ENCODE measurements at places on chromosomes 4 and X.

- no peak for DNase-seq
Measured at GRCh38 chr4:18630218-18631110, 608.9 kb upstream of the LCORL start.

- DNase-seq, result no peak
Measured at GRCh38 chr4:73828956-73829355, 7.5 kb upstream of the CXCL6 start.

GRCh38 chrX:133958997-133959688 lies 26.3 kb downstream of the GPC3 start:
- DNase-seq, result no peak

DNA sequence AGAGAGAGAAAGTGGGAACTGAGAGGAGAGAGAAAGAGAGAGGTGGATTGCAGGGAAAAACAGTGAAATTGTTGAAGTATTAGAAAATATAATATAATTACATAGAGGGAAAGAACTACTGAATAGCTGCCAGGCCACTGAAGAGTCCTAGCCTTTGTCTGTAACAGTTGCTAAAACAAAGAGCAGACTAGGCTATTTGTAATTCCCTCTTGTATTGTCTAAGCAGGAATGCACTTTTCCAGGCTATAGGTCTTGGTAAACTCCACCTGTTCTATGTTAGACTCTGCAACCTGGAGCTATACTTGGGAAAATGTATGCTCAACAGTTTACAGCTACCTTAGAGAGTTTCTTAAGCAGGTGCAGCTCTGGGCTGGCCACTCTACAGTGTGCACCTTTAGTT lies 1063.3 kb downstream of the ADGRL3 start:
- no peak for DNase-seq

- no peak for DNase-seq
Measured at GRCh38 chr4:4693258-4693657, 151.4 kb upstream of the STX18 start.

DNA sequence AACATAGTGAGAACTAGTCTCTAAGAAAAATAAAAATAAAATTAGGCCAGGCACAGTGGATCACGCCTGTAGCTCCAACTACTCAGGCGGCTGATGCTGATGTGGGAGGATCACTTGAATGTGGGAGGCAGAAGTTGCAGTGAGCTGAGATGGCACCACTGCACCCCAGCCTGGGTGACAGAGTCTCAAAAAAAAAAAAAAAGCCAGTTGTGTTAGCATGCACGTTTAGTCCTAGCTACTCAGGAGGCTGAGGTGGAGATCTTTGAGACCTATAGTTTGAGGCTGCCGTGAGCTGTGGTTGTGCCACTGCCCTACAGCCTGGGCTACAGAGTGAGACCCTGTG lies 2.5 kb downstream of the DCK start:
- DNase-seq, result no peak

DNA sequence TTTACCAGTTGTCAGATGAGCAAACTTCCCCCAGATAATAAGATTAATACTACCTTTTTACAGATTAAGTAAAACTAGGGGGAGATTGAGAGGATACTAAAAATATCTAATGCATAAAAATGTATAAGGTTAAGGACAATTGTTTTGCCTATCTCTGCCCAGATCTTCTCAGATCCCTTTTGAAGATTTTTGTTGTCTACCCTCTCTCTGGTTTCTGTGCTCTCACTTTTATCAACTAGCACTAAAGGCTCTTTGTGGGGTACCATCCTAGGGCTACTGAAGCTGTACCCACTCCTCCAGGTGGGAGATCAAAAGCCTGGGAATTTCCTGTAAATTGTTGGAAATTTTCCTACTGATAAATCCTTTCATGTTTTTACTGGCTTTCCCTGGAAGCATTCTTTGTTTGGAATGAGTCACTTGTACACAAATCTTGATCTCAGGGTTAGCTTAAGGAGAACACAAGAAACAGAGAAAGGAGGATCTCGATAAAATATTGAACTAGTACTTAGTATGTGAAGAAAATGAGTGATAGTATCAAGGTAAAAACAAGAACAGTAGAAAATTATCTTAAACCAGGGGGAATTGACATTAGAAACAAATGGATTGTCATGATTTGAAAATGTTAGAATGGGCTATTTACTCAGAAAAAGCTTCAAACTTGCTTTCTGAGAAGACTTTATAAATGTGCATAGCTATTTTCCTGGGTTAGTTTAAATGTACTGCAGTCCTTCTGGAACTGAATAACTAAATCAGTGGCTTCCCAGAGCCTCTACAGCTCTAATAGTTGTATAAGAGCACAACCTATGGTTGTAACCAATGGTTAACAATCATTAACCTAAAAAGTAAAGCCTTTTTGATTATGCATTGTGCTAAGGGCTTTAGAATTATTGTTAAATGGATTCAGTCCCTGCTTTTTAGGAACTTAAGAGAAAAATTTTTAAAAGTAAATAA lies 679.9 kb upstream of the MAGEB2 start:
- DNase-seq, result no peak

GRCh38 chrX:84932814-84933213 lies 70.9 kb upstream of the APOOL start:
- DNase-seq, result no peak

GRCh38 chr4:70718811-70719604 lies 2.8 kb upstream of the RUFY3 start:
- DNase-seq, result no peak

DNA sequence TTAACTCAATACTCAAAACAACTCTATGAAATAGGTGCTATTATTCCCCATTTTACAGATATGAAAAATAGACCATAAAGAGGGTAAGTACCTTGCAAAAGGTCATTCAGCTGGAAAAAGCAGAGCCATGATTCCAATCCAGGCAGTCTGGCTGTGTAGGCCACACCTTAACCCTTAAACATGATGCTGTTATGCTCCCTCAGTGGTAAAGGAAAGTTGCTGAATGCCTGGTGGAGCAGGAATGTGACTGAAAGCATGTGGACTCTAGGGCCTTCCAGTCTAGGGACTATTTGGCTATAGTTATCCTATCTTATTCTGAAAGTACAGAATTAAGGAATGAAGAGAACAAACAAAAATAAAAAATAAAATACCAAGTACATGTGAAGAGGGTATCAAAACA lies 19.6 kb downstream of the RP2 start:
- DNase-seq, result no peak

DNA sequence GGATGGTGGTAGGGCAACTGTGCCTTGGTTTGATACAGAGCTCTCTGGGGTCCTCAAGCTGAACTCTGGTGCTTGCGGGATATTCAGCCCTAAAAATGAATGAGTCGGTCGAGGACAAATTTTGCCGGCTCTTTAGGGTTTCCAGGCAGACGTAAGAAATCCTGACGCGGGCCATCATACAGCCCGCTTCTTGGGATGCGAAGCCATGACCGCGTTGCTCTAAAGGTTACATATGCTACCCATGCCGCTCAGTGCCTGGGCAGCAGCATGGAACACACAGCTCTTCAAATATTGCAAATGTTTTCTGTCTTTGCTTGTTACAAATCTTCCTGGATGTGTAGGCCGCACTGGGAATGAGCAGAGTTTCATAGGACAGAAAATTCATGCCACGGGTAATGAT lies 55.6 kb downstream of the NBDY start:
- DNase-seq, result no peak

GRCh38 chr4:168197926-168198325 lies 105.6 kb downstream of the ANXA10 start:
- no peak for DNase-seq

GRCh38 chrX:107659768-107660167 lies 31.5 kb downstream of the PRPS1 start:
- no peak for DNase-seq

GRCh38 chrX:39487969-39488330 lies 609.8 kb downstream of the BCOR start:
- DNase-seq, result no peak

- DNase-seq, result no peak
Measured at GRCh38 chr4:72351521-72351920, 217.5 kb downstream of the ADAMTS3 start.

DNA sequence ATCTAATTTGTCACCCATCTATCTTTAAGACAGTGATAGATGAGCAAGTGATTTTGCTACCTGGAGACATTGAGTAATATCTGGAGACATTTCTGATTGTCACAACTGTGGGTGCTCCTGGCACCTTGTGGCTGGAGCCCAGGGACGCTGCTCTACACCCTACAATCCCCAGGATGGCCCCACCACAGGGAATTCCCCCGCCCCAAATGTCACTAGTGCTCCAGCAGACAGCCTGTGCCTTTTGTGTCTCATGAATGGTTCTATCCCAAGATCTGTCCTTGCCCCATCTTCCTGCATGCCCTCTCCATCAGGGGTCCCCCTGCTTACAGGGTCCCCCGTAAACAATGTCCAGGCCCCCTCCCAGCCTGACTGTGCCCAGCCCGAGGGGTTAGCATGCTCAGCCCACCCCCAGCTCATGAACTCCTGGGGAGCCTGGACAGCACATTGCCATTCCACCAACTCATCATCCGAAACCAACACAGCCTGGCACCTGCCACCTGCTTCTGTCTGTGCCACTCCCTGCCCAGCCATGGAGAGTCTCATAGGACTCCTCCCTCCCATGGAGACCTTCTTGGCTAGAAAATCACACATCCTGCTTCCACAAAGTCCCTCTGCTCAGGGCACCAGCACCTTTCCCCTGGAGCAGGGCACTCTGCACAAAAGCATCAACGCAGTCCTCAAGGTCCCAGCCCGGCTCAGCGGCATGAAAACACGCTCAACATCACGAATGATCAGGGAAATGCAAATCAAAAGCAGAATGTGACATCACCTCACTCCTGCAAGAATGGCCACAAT lies 5.7 kb downstream of the P2RY8 start:
- DNase-seq, result no peak

GRCh38 chr4:58254291-58254690 lies 1144.1 kb upstream of the IGFBP7 start:
- no peak for DNase-seq

GRCh38 chrX:129731228-129731627 lies 7.6 kb upstream of the XPNPEP2 start:
- no peak for DNase-seq

- no peak for DNase-seq
Measured at GRCh38 chrX:68838571-68838910, 9.7 kb downstream of the EFNB1 start.

- no peak for DNase-seq
Measured at GRCh38 chr4:18894928-18895327, 873.4 kb upstream of the LCORL start.

- no peak for DNase-seq
Measured at GRCh38 chrX:124395145-124395880, 49.0 kb downstream of the SH2D1A start.

GRCh38 chr4:187010052-187010451 lies 286.4 kb upstream of the FAT1 start:
- no peak for DNase-seq

DNA sequence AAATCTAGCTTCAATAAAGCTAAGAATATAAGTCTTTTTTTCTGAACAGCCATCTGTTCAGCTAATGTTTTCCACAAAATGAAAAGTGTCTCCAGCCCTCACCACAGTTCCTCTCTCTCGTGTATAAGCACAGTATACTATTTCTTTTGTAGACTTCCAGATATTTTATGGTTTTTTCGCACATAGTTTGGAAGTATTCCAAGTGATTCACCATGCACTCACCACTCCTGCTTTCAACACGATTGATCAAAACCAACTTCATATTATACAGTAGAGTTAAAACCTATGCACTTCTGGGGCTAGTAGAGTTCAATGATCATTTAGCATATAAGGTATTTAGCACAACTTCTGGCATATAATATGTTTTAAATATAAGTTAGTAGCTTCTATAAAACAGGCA lies 105.8 kb upstream of the DCAF12L1 start:
- DNase-seq, result no peak

- no peak for DNase-seq
Measured at GRCh38 chr4:52640808-52641565, 18.1 kb downstream of the USP46 start.

GRCh38 chrX:110178179-110178865 lies 139.6 kb downstream of the AMMECR1 start:
- no peak for DNase-seq

DNA sequence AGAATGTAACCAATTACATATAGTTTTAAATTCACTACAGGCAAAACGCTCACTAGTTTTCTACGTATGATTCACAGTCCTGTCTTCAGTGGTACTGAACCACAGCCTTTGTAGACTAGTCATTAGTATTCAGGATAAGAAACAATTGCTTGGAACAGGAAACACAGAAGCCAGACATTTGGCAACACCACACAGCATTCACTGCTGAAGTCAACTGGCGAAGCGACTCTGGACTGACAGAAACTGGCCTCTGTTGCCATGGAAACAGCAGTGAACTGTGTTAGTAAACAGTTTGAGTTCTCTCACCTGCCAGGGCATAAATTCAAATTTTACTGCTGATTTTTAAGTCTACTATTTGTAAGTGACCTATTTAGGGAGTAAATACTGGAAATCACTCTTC lies 57.6 kb downstream of the MAPK10 start:
- DNase-seq, result no peak

GRCh38 chr4:85610450-85610849 lies 135.5 kb downstream of the ARHGAP24 start:
- DNase-seq, result no peak

DNA sequence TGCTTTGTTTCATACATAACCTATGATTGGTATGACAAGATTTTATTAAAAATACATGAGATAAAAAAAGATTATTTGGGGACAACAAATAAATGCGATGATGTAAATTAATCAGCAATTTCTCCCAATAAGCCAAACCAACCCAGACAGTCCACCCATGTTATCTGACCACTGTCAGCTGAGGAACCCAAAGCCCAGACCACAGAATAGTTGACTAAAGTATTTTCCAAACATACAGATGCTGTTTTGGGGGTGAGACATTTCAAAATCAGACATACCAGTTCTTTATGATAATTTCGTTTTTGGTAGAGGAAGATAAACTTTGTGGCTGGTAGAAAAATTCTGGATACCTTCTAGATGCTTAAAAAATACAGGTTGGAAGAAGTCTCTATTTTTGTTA lies 650.8 kb upstream of the FAM241A start:
- DNase-seq, result no peak

DNA sequence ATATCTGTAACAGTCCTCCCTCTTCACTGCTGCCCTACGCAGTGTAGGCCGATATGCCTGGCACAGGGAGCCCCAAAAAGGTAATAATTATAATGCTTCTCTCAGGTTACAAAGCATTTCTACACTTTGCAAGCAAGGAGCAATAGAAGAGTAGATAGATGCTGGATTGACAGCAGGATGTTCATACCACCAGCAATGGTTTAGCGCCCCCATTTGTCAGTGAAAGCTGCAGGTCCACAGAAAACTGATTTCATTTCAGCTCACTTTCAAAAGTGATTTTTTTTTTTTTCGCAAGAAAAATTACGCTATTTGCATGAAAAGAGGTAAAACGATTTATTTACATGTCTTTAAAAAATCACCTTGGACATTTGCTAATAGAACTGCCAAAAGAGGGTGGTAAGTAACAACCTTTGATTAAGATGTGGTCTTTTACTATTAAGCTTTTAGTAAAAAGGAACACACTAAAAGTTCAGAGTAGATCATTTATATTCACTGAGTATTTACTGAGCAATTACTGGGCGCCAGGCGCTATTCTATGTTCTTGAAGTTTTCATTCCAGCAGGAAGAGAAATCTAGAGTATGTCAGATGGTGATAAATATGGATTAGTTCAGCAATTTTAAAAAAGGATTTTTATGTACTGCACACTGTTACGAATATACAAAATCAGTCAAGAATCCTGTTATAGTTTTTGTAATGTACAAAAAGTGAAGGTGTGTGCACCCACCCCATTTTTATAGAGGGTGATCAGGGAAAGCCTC lies 34.4 kb downstream of the HPF1 start:
- DNase-seq, result no peak

- DNase-seq, result no peak
Measured at GRCh38 chr4:70452946-70453345, 19.1 kb upstream of the MUC7 start.
